ENCODE measurements at places on chromosomes 4 and X. TPM values are rescaled to one million over a fixed set of nuclear protein-coding genes. Genes with fewer than 3 reads are reported as not detected.

GRCh38 chr4:85210353-85210752 is 243.9 kb upstream of the WDFY3 start:
- no peak for DNase-seq

- no peak for DNase-seq
Observed at GRCh38 chrX:3346501-3347259, at the start of gene MXRA5. Gene MXRA5, minus strand, starts transcription at chrX:3346652. Its CDS starts 2,819 bp downstream, at chrX:3343833.

DNA sequence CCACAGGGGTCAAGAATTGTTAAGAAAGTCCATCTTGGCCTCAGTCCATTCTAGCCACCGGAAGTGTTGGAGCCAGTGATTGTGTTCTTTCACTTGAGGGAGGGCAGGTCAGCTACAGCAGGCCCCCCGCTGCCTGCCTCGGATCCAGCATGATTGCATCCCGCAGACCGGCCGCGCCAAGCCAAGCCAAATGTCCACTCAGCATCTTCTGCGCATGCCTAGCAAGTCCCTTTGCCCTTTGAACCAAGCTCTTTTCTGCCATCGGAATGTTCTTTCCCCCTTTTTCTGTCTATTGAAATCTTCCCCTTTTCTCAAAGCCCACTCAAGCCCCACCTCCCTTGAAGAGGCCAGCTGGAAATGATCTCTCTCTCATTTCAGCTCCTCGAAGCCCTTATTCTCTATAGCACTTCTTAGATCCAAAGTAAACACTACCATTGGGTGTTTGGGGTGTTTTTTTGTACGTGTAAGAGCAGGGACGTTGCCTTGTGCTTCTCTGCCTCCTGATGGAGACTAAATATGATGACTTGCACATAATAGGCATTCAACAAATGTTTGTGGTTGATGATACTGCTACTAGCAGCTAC is 147.8 kb upstream of the BCOR start:
- DNase-seq: no peak

GRCh38 chr4:134393592-134393991 is 192.0 kb upstream of the PABPC4L start:
- DNase-seq: no peak

ARAP2 gene
- total RNA-seq: 52.9 TPM

DNA sequence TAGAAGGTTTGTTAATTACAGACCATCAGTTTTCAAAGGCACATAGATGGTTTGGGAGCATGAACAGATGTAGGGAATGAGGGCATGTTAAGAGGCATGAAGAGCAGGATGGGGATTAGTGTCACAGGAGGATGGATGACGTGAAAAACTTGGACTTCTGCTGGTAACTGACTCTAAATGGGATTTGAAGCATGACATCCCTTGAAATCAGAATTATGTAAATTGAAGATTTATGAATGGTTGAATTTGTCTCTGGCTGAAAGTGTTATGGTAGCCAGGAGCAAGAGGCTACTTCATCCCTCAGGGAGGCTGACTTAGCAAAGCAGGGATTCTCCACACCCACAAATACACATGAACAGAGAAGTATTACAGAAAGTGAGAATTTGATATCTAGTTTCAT is 454.6 kb downstream of the MAGEB5 start:
- DNase-seq: no peak

NXF2 gene
- total RNA-seq: not detected

GRCh38 chr4:139872274-139872673 is 206.7 kb downstream of the MGST2 start:
- no peak for DNase-seq

- DNase-seq: no peak
Observed at GRCh38 chr4:38659346-38659745, 4.7 kb upstream of the KLF3 start.

CYSLTR1 gene
- total RNA-seq: 1.3 TPM

CNOT6L gene
- total RNA-seq: 107 TPM

MAGEA2 gene
- total RNA-seq: not detected

HAUS7 gene
- 54.4 TPM for total RNA-seq

DNA sequence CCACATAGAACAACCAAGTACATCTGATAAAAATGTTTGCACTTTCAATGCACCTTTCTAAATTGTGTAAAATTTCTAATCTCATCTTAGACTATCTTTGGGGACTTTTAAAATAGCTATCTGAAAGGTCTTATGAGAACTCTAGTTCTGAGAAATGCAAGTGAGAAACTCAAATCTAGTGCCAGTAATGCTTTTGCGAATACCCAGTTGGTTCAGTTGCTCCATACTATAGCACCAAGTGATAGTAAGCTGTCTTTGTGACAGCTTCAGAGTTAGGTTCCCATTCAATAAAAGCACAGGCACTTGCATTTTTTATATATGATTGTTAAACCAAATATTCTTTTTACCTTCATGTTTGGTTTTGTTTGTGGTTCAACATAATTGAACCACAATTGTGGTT is 4.5 kb upstream of the ITM2A start:
- DNase-seq: no peak

DNA sequence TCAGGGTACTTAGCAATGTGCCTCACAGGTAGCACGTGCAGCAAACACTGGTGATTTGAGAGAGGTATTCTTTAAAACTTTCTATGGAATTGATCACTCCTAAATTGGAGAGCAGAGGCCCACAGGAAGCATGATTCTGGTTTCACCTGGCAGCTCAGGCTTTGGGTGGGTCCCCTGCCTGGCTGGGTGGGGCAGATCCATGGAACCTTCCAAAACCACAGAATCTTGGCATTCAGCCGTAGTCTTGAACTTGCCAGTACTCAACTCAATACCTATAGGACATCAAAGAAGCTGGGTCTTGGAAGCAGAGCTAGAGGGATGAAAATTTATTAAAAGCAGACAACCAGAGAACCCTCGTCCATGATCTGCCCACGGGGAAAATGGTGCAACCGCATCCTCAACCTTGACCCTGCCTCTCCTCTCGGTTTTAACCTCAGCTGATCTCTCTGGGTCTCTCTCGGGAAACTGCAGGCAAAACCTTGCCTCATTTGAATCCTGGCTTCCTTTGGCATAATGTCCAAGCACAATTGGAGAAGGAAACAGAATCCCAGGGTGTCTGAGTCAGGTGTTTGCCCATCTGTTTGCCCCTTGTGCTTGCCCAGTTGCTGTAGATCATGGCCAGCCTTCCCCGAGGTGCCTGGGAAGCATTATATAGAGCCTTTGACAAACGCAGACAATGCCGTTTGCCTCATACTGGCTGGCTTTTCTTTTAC is 22.9 kb downstream of the OTOP1 start:
- DNase-seq: no peak

Measured in activated CD8-positive, alpha-beta memory T cell treated with anti-CD3 and anti-CD28 coated beads, Interleukin-2, amount 10 ng/mL, durations not matched to agents 7 days and 5 days (primary cell).